ENCODE measurements at places on chromosomes 6 and 20.
A peak's percentile ranks its signal among the peaks of the same experiment; 100 is the strongest.

- no peak for DNase-seq
Measured at GRCh38 chr6:135906542-135906941, 55.0 kb downstream of the PDE7B start.

DNA sequence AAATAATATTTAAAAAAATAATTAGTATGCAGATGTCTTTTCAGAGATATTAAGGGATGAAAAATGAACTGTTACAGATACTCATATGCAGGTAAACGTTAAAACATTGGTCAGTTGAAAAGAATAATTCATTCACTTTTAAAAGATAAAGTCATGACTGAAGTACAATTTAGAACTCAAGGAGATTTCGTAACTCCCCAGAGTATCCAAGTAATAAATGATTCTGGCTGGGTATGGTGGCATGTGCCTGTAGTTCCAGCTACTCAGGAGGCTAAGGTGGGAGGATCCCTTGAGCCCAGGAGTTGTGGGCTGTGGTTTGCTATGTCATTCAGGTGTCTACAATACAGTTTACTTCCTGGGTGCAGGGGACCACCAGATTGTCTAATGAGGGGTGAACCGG lies 122.3 kb upstream of the TMEM181 start:
- no peak for DNase-seq

- no peak for DNase-seq
Measured at GRCh38 chr20:48350313-48350988, 477.3 kb downstream of the PREX1 start.

DNA sequence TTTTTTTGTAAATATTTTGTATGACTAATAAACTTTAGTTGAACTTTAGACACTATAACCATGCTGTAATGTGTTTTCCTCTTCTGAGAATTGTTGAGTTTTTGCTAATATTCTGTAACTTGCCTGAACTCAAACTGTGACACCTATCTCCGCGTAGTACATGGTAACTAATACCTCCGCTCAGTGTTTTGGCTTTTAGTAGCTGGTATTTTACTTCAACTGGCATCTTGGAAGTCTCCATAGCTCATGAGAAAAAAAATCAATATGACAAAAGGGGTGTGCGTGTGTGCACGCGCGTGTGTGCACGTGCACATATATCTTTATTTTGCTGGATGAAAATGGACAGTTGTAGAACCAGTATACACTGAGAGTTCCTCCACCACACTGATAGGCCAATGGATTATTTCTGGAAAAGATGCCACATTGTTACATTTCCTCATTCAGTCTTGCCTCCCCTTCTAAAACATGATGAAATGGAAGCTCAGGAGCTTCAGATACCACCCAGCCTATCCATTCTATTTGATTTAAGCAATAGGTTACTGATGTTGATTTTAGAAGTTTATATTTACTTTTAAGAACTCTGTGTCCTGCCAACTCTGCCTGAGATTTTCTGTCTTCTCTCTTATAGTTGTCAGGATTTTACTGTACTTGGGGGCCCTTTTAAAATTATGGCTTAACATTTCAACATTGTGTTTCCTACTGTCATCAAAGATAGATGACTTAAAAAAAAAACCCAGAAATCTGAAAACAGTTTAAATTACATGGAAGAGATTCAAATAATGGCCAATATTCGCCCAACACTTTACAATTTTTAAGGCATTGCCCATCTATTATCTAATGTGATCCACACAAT lies 16.3 kb upstream of the ADGRG6 start:
- DNase-seq, result peak; percentile 80

- DNase-seq, result no peak
Measured at GRCh38 chr6:5482619-5483018, 221.3 kb downstream of the FARS2 start.

DNA sequence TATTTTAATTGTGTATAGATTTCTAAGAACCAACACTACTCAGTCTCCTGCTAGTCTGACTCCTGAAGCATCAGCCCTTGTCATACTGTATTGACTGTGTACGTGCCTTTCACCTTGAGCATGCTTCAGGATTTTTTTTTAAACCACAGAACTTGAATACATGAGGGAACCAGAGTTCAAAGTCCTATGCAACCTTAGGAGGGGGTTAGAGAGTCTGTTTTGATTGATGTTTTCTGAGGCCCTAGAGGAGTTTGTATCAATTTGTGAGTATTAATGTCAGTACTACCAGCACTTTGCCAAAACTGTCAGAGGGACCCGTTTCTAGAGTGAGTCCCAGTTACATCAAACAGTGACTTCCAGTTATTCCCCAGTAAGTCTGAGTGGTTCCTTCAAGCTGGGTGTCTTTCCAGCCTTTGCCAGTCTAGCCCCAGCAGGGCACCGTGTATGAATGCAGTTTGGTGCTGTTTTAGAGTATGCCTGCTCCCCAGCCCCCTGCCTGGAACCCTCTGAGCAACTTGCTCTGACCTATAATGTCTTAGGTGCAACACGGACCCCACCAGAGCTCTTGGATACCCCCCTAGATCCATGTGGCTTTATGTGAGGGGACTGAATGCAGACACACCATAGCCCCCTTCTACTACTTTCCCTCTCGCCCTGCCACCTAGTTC lies 8.5 kb downstream of the TP53INP2 start:
- no peak for DNase-seq

- no peak for DNase-seq
Measured at GRCh38 chr6:39836606-39837005, 44.4 kb downstream of the DAAM2 start.

DNA sequence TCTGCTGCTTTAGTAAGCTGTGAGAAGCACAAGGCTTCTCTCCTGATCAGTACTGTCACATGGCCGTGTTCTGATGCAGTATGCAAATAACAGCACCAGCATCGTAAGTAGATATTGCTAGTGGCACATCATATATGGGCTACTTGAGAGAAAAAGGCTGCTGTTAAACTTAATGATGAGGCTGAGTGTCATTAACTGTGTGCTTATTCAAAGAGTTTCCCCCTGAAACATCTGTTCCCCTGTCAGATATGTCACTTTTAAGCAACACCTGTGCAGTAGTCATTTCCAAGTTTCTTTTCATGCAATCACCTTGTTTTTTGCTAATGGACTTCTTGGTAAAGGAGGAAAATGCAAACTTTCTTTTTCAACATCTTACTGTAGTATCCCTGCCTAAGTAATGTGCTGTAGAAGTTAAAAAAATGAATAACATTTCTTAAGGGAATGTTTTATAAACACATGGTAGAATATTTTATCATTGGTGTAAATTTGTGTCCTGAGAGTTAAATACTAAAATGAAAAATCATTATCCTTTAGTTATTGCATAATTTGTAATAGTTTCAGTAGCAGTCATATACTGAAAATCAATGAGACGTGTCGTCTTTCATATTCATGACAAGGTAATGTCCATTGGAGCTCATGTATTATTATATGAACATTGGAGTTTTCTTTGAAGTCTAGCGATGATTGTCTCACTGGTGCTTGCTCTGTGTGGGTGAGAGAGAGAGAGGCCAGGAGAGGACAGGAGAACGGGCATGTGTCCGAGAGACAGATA lies 366.3 kb downstream of the CDKAL1 start:
- no peak for DNase-seq

- no peak for DNase-seq
Measured at GRCh38 chr6:148747145-148747470, 278 bp downstream of the UST start.

DNA sequence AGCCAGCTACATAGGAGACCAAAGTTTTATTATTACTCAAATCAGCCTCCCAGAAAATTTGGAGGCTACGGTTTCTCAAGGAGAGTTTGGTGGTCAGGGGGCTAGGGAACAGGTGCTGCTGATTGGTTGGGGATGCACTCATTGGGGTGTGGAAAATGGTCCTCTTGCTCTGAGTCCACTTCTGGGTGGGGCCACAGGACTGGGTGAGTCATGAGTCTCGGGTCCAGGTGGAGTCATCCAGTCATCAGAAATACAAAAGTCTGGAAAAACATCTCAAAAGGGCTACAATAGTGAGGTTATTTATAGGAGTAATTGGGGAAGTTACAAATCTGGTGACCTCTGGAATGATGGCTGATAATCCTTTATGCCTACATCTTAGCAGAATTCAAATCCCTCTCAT lies 54.3 kb upstream of the SLC22A16 start:
- DNase-seq, result no peak

GRCh38 chr6:112743323-112743722 lies 396.2 kb downstream of the RFPL4B start:
- no peak for DNase-seq

DNA sequence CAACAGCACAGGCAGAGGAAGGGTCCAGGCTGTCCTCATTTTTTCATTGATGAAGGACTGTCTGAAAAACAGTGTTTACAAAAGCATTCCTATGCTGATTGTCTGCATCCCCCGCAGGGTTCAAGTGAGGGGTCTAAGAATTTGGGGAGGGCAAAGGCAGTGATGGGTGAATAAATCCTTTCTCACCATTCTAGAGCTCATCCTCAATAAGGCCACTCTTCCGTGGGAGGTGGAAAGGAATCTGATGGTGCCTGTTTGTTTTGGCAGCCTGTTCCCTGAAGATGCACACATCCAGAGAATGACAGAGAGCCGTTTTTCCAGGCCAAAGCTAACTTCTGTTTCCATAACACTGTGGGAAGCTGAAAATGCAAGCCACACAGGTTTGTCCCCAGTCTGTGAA lies 164.5 kb downstream of the MOXD1 start:
- no peak for DNase-seq

GRCh38 chr6:153062516-153062915 lies 60.0 kb upstream of the MTRF1L start:
- no peak for DNase-seq

DNA sequence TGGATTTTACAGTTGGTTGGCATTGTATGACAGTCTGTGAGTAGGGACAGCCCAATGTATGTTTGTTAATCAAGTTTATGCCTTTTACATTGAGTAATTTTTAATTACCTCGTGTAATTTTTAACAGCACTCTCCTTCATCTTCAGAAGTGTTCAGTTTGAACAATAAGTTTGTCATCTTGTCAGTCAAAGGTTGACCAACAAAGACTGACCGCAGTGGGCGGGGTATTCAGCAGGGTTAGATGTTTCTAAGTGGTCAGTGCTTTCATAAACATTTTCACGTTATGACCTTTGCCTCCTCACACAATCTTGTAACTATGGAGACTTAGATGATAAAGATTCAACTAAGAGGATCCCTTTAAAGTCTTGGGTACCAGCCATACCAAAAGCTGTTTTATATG lies 40.8 kb downstream of the GFRA4 start:
- DNase-seq, result no peak

GRCh38 chr20:8073024-8073832 lies 53.7 kb upstream of the TMX4 start:
- DNase-seq, result no peak

DNA sequence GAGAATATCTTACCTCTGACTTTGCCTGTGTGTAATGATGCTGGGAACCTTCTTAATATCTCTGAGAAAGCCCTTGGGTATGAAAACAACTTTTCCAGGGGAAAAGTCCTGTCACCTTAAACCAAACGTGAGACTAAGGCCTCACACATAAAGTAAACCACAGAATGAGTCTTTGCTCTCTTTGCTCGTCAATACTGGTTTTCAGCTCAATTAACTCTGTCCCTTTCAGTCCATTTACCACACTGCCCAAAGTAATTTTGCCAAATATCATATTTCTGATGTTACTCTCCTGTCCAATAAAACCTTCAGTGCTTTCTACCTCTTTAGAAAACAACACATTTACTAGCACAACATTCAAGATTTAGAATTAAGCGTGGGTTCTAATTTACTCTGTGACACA lies 100.5 kb upstream of the HMGCLL1 start:
- DNase-seq, result no peak

DNA sequence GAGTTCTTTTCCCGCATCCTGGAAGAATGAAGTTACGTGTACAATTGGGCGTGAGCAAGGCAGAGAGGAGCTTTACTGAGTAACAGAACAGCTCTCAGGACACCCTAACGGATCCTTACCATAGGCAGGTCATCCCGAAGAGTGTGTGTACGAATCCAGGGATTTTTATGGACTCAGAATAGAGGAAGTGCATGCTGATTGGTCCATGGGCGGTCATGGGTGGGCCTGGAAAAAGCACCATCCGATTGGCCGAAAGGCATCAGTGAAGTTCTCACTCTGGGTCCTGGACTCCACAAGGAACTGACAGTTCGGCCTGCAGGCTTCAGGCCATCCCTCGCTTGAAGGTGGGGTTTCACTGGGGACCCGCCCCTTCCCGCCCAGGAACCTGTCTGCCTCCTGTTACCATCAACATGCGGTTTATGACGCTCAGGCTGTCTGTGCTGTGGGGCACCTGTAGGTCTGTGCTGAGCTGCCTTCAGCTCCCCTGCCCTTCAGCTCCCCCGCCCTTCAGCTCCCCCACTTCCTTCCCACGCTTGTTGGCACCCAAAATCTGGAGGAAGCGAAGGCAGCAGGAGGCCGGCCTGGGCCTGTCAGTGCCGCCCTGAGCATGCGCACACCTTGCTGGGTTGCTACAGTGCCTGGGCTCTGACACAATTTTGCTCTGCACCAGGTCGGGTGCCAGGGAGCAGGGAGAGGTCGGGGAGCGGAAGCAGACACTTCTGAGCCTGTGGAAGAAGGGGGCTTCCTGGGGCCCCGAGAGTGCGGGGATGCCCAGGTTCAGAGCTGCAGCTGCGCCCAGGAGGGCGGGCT lies 57.9 kb upstream of the MANEA start:
- no peak for DNase-seq

DNA sequence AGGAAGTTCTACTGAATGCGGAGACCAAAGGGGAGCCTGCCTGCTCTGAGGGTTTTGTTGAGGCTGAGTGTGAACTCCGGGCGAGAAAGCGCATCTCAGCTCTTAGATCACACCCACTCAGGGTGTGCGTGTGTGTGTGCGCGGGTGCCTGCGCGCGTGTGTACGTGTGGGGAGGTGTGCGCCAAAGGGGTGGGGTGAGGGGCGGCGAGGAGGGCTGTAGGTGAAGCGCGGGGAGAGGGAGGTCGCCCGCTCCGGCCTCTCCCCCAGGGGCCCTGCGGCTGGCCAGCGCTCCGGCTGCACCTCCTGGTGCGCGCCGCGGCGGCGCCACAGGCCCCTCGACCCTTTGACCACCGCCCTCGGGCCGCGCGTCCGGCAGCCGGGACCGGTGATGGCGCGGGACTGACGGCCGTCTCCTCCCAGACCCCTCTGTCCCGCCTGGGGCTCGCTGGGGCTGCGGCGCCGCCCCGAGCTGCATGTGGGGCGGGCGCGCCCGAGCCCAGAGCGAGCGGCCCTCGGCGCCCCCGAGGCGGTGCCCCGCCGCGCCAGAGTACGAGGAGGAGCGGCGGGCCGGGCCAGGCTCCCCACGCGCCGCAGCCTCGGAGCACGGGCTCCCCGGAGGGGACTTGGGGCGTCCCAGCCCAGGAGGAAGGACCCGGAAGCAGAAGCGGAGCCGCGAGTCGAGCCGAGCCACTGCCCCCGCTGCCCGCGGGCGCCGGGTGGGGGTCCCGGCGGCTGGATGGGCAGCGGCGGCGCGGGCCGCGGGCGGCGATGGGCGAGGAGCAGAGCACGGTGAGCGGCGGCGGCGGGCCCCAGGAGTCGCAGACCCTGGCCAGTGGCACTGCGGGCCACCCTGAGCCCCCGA lies at the start of gene RNF217:
TSS of gene RNF217 (plus strand) at position 661 of the 862 bp plus-strand sequence. CDS start at position 769, 108 bp downstream.
- DNase-seq, result no peak

- DNase-seq, result no peak
Measured at GRCh38 chr20:47466213-47466612, 35.5 kb upstream of the NCOA3 start.

DNA sequence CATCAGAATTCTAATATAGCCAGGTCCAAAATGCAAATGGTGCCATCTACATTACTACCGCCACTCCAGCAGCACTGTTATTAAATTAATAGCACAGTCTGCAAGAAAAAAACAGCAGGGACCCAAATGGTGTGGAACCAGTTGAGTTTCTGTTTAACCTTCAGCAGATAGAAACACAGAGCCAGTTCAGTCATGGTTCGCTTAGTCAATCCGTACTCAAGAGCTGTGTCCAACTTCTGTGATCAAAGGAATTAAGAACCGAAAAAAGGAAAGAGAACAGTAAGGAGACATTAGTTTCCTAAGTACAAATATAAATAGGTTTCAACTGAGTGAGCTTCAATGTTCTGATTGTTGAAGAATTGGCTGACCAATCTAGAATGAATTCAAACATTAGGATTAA lies 107.7 kb downstream of the TRDN start:
- no peak for DNase-seq

All from LNCaP clone FGC (cell line).